ENCODE measurements at places on chromosomes 1 and 21.
A peak's percentile ranks its signal among the peaks of the same experiment; 100 is the strongest.

DNA sequence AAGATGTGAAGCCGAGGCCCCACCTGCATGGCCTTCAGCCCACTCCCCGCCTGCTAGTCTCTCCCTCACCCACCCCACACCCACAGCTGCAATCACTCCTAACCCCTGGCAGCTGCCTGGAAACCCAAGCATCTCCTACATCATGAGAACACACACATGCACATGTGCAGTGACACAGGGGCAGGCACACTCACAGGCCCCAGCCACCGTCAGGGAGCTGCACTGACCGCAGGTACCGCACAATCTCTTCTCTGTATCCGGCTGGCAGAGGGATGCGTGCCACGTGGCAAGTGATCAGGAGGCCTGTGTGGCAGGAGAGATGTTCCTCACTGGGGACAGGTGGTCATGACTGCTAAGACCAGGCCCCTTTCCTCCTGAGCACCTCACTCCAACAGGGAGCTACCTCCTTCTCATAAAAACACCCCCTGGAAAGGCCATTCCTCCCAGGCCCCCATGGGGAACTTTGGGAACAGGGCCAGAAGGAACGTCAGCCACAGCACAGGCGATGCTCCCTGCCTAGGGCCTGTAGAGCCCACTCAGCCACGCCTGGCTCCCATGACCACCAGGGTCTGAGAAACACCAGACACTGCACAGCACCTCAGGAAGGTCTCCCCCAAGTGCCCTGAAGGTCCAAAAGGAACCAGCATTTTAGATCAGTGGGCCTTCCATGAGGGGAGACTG, 6.0 kb downstream of the LSS start:
- peaks cover 8% of the 10 kb centered on the region for H3K36me3 ChIP-seq
- H3K27me3 ChIP-seq: no peaks in the 10 kb centered on the region
- no peak overlapping the region for H3K4me3 ChIP-seq
- no peak overlapping the region for H3K27ac ChIP-seq
- H3K4me1 ChIP-seq: peaks cover 20% of the 10 kb centered on the region

- H3K27me3 ChIP-seq: no peaks in the 10 kb centered on the region
- peaks cover 12% of the 10 kb centered on the region for H3K36me3 ChIP-seq
- H3K4me1 ChIP-seq: peaks cover 2% of the 10 kb centered on the region
- DNase-seq: peak; percentile 67
- no peak overlapping the region for H3K4me3 ChIP-seq
- no peak overlapping the region for H3K27ac ChIP-seq
Observed at GRCh38 chr1:168084396-168085231, 52.1 kb downstream of the GPR161 start.

DNA sequence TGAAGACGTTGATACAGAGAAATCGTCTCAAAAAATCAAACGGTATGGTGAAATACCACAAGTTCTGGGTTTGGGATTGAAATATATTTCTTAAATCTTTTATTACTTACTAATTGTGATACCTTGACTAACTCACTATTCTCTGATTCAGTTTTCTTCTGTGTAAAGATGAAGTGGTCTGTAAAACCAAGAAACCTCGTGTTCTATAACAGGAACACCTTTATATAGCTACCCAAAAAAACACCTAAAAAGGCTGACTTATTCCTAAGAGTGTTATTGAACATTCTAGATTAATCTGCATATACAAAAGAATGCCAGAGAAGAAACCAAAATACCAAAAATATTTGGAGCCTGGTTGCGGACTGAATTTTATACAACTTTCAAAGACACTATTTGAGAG, 721 bp downstream of the LRRIQ3 start:
- H3K27ac ChIP-seq: peak overlapping the region; percentile 93
- no peaks in the 10 kb centered on the region for H3K27me3 ChIP-seq
- no peak for DNase-seq
- peaks cover 3% of the 10 kb centered on the region for H3K36me3 ChIP-seq
- peak overlapping the region; percentile 89 for H3K4me3 ChIP-seq

DNA sequence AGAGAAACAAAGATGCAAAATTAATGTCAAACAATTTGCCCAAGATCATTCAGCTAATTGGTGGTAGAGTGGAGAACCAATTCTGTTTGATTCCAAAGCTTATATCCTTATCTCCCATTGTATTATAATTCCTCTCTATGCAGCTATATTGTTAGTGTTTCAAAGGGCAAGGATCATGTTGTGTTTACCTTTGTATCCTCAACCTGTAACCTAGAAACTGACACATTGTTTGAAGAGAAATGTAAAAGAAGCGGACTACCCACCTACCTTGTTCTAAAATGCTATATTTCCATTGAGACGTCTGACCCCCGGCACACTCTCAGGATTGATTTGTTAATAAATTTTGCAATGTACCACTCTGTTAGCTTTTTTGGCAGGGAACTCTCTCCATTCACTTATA, 9.3 kb downstream of the RAVER2 start:
- H3K4me3 ChIP-seq: no peak overlapping the region
- DNase-seq: no peak
- H3K27ac ChIP-seq: no peak overlapping the region
- peaks cover 8% of the 10 kb centered on the region for H3K36me3 ChIP-seq
